Effector memory CD8-positive, alpha-beta T cell (primary cell): ENCODE measurements at places on chromosomes 3 and 15.
A peak's percentile ranks its signal among the peaks of the same experiment; 100 is the strongest.

DNA sequence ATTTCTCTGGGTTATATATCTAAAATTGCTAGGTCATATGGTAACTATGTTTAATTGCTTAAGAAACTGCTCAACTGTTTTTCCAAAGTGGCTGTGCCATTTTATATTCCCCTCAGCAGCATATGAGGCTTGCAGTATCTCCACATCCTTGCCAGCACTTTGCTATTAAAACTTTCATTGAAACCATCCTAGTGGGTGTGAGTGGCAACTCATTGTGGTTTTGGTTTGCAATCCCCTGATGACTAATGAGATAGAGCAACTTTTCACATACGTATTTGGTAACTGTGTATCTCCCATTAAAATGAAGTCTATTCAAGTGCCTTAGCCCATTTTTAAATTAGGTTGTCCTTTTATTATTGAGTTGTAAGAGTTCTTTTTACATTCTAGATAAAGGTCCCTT, 17.3 kb downstream of the KPNA1 start:
- DNase-seq = peak; percentile 17

- DNase-seq = no peak
Measured at GRCh38 chr3:134381076-134381475, 6.8 kb upstream of the AMOTL2 start.

DNA sequence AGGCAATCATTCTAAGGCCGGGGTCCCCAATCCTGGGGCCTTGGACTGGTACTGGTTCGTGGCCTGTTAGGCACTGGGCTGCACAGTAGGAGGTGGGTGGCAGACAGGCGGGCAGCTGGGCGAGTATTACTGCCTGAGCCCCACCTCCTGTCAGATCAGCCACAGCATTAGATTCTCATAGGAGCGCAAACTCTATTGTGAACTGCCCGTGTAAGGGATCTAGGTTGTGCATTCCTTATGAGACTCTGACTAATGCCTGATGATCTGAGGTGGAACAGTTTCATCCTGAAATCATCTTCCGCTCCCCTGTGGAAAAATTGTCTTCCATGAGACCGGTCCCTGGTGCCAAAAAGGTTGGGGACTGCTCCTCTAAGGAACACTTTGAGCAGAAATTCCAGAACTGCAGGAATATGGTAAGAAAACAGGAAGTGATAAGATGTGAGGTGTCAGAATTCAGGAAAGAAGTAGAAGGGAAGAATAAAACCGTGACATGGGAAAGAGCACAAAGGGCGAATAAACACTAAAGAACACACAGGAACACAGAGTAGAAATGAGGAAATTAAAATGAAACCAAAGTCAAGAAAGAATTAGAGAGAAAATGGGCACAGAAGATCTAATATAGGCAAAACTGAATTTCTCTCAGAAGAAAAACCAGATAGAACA, 57.6 kb downstream of the PDCD6IP start:
- no peak for DNase-seq

GRCh38 chr3:160797356-160797755, 41.3 kb downstream of the PPM1L start:
- no peak for DNase-seq

GRCh38 chr3:183563536-183563874, 8.0 kb upstream of the KLHL6 start:
- no peak for DNase-seq

DNA sequence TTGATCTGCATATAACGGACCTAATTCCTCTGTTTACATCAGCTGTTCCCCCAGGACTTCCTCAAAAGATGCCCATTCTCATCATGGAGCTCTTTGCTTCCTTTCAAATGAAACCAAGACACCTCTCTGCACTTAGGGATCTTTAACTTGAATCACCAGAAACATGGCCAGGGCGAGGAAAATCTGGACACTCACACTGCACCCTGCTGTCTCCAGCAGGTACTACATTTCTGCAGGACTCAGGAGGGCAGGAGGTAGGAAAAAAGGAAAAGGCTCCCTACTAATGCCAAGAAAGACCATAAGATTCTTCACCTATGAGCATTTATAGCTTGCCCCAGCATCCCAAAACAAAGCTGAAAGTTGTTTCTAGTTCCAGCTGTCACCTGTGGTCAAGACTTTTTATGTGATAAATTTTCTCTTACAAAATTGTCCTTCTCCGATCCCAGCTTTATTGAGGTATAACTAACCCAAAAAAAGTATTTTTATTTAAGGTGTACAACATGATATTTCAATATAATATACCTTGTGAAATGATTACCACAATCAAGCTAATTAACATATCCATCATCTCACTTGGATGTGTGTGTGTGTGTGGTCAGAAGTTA, 87.3 kb upstream of the C15orf61 start:
- DNase-seq = no peak

- no peak for DNase-seq
Measured at GRCh38 chr15:98635848-98636247, 12.5 kb upstream of the IGF1R start.

DNA sequence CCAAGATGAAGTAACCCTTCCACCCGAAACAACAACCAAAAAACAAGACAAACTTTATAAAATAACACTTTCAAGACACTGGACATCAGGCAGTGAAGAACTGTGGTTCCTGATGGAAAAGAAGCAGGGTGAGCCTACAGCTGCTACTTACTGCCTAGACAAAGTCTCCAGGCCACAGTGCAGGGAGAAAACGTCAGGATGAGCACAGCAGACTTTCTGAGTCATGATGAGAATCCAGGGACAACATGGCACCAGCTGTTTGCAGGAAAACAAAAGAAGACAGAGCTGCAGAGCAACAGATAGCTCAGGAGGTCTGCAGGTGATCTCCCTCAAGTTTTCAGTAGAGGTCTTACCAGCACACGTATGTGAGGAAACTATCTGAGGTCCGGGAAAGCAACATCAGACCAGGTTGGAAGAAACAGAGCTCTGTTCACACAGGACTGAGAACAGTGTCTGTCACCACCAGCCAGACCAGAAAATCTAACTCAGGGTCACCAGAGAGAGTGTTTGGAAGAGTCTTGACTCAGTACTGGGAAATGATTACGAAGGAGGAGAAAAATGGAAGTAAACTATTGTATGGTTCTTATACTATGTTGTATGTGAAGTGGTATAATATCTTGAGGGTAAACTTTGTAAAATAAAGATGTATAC, 108.9 kb downstream of the ANO10 start:
- DNase-seq = no peak

DNA sequence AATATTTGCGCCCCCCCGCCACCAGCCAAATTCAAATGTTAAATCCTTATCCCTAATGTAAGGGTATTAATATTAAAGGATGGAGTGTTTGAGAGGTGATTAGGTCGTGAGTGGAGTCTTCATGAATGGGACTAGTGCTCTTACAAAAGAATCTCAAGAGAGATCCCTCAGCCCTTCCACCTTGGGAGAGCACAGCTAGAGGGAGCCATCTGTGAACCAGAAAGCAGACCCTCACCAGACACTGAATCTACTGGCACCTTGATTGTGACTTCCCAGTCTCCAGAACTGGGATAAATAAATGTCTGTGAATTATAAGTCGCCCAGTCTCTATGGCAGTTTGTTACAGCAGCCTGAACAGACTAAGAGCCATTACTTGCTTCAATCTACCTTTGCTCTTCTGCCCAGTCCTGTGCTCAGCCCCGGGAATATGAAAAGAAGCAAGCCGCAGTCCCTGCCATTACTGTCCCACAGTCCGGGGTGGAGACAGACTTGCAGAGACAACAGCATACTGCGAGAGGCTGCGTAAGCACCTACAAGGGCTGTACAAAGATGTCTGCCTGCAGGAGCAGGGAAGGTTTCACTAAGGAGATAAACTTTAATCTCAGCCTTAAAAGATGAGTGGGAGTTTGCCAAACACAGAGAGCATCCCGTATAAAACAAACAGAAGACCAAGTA, 110.7 kb upstream of the TMCO5A start:
- DNase-seq = no peak

GRCh38 chr3:35864871-35865270, 225.5 kb downstream of the ARPP21 start:
- DNase-seq = no peak

- DNase-seq = no peak
Measured at GRCh38 chr3:150825192-150825915, 62.4 kb upstream of the SIAH2 start.

- DNase-seq = no peak
Measured at GRCh38 chr3:170551252-170551651, 34.6 kb downstream of the SLC7A14 start.
